Endothelial cell of umbilical vein (primary cell): ENCODE measurements at places on chromosomes 1 and 21. TPM values are rescaled to one million over a fixed set of nuclear protein-coding genes. Genes with fewer than 3 reads are reported as not detected.

KRTAP19-3 gene
- total RNA-seq, result not detected in 2 replicates

CNIH3 gene
- 1.0 and 2.5 TPM in 2 replicates for total RNA-seq

C1orf94 gene
- not detected in 2 replicates for total RNA-seq

SRSF10 gene
- 124 and 125 TPM in 2 replicates for total RNA-seq

ZNF678 gene
- total RNA-seq, result 7.5 and 7.7 TPM in 2 replicates

LYPD8 gene
- not detected in 2 replicates for total RNA-seq

MATN1 gene
- total RNA-seq, result 0.29 TPM in 1 of 2 replicates, not detected in the other

CELA3A gene
- not detected in 2 replicates for total RNA-seq

UBE2U gene
- not detected in 2 replicates for total RNA-seq

TGFB2 gene
- total RNA-seq, result 31.5 and 43.5 TPM in 2 replicates

TTLL7 gene
- 4.9 and 11.7 TPM in 2 replicates for total RNA-seq

CD160 gene
- not detected in 2 replicates for total RNA-seq

AMY1A gene
- total RNA-seq, result not detected in 2 replicates

OR2T35 gene
- not detected in 2 replicates for total RNA-seq

XCL2 gene
- not detected in 2 replicates for total RNA-seq

ARHGAP30 gene
- not detected in 2 replicates for total RNA-seq

DNA sequence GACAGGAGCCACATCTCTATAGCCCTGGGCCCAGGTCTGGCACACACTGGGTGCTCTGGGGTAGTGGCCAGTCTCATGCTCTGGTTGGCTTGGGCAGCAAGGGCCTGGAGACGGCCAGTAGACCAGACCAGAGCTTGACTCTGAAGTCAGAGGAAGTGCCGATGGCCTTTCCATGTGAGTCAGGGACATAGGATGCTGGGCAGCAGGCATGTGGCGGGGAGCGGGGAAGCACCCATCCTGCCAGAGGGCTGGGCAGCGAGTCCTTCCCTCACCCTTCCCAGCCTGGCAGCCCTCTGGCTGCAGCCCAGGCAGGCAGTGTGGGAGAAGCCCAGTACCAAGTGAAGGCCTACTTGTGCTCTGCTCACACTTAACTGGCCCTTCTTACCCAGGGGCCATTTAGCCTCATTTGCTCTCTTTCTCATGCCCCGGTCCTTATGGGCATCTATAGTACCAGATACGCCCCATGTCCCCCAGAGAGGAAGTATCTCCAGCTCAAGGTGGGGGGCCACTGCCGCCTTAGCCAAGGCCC is 3.3 kb downstream of the GPR153 start:
- no peaks in the 10 kb centered on the region for H3K36me3 ChIP-seq
- H3K27ac ChIP-seq, result no peak overlapping the region
- no peaks in the 10 kb centered on the region for H3K27me3 ChIP-seq
- no peak overlapping the region for H3K4me3 ChIP-seq
- H3K4me1 ChIP-seq, result no peaks in the 10 kb centered on the region
- no peak for DNase-seq

DNA sequence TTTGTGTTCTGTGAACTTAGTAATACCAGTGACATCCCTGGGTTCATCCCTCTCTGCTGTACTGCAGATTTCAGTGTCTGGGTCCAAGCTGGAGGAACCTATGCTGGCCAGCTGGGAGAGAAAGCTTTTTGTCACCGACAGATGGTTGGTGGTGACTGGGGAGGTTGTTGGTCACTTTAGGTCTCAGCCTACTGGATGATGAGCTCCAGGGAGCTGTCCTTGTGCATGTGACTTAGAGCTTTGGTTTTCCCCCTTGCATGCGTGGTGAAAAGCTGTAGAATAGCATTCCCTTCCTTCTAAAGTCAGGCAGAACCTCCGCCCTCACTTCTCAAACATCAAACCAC is 22.9 kb upstream of the IKBKE start:
- H3K27ac ChIP-seq, result no peak overlapping the region
- no peaks in the 10 kb centered on the region for H3K27me3 ChIP-seq
- no peak overlapping the region for H3K4me3 ChIP-seq

DNA sequence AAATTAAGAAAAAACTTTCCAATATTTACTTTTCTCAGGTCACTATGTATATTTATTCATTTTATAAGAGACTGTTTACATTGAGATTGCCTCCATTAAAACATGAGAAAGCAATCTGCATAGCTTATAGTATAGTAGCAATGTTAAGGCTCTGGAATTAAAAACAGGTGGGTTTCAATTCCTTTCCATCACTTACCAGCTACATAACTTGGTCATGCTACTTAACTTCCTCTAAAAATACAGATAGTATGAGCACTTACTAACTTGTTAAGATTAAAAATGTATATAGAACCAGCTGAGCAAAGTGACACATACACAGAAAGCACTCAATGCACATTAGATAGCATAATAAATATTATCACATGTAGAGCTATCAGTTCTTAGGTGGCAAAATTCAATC is 76.6 kb downstream of the LYST start:
- no peak overlapping the region for H3K4me3 ChIP-seq
- H3K36me3 ChIP-seq, result no peaks in the 10 kb centered on the region
- no peaks in the 10 kb centered on the region for H3K4me1 ChIP-seq
- DNase-seq, result no peak
- no peaks in the 10 kb centered on the region for H3K27me3 ChIP-seq

GRCh38 chr1:101071470-101071891 is 45.9 kb upstream of the DPH5 start:
- no peaks in the 10 kb centered on the region for H3K36me3 ChIP-seq
- peaks cover 2% of the 10 kb centered on the region for H3K4me1 ChIP-seq
- no peak overlapping the region for H3K4me3 ChIP-seq
- no peaks in the 10 kb centered on the region for H3K27me3 ChIP-seq
- H3K27ac ChIP-seq, result no peak overlapping the region

DNA sequence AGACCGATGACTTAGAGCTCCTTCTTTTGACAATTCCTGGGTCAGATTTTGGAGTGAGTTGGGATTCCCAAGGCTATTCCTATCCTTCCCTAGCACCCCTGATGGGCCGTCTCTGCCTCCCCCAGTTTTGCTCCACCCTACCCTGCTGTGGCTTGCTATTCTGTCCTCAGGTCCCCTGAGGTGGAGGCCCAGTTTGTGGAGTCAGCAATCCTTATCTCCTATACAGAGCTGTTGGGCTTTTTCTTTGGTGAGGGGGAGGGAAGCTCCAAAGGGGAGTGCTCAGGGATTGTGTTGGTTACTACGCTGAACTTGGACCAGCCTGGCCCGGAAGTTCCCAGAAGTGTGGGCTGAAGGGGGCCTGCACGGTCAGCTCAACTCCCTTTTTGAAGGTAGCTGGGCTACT is 7.6 kb downstream of the SESN2 start:
- H3K27me3 ChIP-seq, result no peaks in the 10 kb centered on the region
- no peaks in the 10 kb centered on the region for H3K4me1 ChIP-seq
- no peak for DNase-seq
- H3K36me3 ChIP-seq, result peaks cover under 1% of the 10 kb centered on the region
- no peak overlapping the region for H3K4me3 ChIP-seq

DNA sequence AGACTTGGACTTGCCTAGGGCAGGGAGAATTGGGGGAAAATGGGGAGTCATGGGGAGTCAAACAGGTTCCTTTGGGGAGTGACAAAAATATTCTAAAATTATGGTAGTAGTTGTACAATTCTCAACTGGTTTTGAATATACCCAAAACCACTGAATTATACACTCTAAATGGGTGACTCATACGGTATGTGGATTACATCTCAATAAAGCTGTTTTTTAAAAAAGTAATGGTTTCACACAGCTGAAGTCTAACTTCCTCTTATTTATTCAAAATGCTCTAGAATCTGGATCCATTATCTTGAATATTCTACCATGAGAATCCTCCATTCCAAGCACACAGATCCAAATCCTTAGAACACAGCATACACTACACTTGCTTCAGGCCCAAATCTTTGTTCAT is 11.1 kb downstream of the EIF4G3 start:
- H3K27me3 ChIP-seq, result no peaks in the 10 kb centered on the region
- no peak overlapping the region for H3K27ac ChIP-seq
- H3K4me3 ChIP-seq, result no peak overlapping the region
- no peaks in the 10 kb centered on the region for H3K4me1 ChIP-seq

GRCh38 chr1:221149111-221149510 is 269.9 kb downstream of the HLX start:
- no peak overlapping the region for H3K27ac ChIP-seq
- H3K4me3 ChIP-seq, result no peak overlapping the region
- no peaks in the 10 kb centered on the region for H3K27me3 ChIP-seq
- no peaks in the 10 kb centered on the region for H3K36me3 ChIP-seq

GRCh38 chr21:36691555-36692041 is 7.3 kb upstream of the SIM2 start:
- H3K36me3 ChIP-seq, result no peaks in the 10 kb centered on the region
- peaks cover 90% of the 10 kb centered on the region for H3K27me3 ChIP-seq
- DNase-seq, result no peak

- no peak overlapping the region for H3K4me3 ChIP-seq
- no peaks in the 10 kb centered on the region for H3K4me1 ChIP-seq
- no peak overlapping the region for H3K27ac ChIP-seq
Observed at GRCh38 chr1:170986901-170987300, 51.6 kb downstream of the MROH9 start.

DNA sequence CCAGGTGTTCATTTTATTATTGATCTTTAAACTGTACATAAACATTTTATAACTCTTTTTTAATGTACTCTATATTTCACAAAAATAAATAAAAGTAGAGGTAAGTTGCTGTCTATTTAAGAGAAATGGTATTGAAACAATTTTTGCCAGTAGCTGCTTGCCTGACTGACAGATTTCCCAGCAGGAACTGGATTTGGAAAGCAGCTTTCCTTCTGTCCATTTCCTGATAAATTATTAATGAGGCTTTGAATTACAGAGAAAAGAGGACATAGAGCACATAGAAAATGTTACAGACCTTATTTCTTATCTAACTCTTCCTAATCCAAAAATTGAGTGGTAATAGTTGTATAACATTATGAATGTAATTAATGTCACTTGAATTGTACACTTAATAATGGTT is 79.7 kb upstream of the BCL10 start:
- no peak for DNase-seq
- no peak overlapping the region for H3K4me3 ChIP-seq
- H3K27me3 ChIP-seq, result no peaks in the 10 kb centered on the region
- H3K4me1 ChIP-seq, result peaks cover 19% of the 10 kb centered on the region
- H3K27ac ChIP-seq, result no peak overlapping the region

DNA sequence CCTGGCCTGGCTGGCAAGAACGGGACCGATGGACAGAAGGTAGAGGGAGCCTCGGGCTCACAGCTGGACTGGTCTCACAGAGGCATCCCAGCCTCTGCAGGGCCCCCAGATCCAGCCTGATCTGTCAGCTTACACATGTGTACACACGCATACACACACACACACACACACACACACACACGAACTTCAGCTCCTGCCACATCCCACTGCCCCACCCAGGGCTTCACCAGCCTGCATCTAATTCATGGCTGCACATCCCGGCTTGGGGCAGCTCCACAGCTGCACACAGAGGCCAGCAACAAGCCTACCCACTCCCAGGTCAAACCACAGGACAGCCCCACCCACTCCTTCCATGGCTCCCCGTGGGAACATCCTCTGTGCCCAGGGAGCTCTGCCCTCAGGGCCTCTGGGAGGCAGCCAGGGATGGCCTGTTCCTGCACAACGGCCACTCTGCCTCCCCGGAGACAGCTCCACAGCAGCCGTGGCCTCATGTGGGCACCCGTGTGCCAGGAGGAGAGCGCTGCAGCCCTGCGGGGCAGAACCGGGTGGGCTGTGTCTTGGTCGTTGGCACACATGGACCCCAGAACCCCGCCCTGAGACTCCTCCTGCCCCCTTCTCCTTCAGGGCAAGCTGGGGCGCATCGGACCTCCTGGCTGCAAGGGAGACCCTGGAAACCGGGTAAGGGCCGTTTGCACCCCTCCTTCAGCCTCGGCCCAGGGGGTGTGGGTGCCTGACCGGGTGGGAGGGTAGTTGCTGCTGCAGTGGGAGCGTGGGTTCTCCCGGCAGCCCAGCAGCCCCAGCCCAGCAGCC is 19.1 kb downstream of the COL6A2 start:
- no peaks in the 10 kb centered on the region for H3K27me3 ChIP-seq
- H3K27ac ChIP-seq, result no peak overlapping the region
- H3K36me3 ChIP-seq, result no peaks in the 10 kb centered on the region
- no peak for DNase-seq
- H3K4me3 ChIP-seq, result no peak overlapping the region

DNA sequence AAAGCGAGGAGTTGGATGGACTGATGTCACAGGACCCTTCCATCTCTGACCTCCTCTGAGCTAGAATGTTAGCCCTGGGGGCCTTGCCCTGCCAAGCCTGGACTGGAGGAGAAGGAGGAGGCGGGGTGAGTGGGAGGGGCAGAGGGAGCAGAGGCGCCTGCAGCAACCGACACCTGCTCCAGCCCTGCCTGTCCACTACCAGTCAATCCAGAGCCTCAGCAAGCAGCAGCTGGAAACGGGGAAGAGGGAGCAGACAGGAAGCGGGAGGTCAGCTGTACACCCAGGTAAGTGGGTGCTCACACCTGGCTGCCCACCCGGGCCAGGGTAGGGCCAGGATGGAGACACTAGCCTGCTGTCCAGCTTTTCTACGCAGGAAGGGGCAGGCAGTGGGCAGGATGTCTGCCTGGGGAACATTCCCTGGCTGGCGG is at the start of gene IGFN1:
IGFN1 (plus strand) TSS at position 201 of the 428 bp plus-strand sequence. CDS start 2,470 bp downstream, outside the sequence.
- no peaks in the 10 kb centered on the region for H3K4me1 ChIP-seq
- H3K36me3 ChIP-seq, result no peaks in the 10 kb centered on the region

GRCh38 chr1:66873111-66873510 is 51.5 kb downstream of the DNAI4 start:
- H3K4me1 ChIP-seq, result no peaks in the 10 kb centered on the region
- no peaks in the 10 kb centered on the region for H3K36me3 ChIP-seq
- H3K27me3 ChIP-seq, result no peaks in the 10 kb centered on the region

DNA sequence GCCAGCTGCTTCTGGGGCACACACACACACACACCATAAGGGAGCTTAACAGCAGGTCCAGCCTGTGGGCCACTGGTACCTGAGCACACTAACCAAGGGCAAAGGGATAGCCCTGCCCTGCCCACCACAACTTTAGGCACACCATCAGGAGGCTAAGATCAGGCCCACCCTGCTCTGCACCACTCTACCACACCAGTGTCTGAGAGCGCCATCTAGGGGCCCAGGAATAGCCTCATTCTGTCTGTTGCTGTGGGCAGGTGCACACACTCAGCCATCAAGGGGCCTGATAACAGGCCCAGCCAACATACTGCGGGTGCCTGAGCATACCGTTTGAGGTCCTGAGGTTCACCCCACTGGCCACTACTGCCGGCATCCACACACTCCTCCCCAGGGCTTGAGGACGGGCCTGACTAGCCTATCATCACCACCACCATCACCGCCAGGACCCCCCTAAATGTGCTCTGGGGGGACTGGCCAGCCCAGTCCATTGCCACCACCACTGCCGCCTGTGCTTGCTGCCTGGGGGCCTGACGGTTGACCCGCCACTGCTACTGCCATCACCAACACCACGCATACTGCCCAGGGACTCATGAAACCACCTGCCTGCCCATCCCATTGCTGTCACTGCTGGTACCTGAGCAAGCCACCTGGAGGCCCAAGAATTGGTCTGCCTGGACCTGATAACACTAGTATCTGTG is 31.3 kb downstream of the NSL1 start:
- peaks cover 6% of the 10 kb centered on the region for H3K36me3 ChIP-seq
- H3K27ac ChIP-seq, result no peak overlapping the region

GRCh38 chr21:36038701-36039497 is 21.4 kb downstream of the SETD4 start:
- H3K36me3 ChIP-seq, result peaks cover 3% of the 10 kb centered on the region
- DNase-seq, result no peak
- H3K4me3 ChIP-seq, result no peak overlapping the region
- no peaks in the 10 kb centered on the region for H3K27me3 ChIP-seq

- no peaks in the 10 kb centered on the region for H3K27me3 ChIP-seq
- no peaks in the 10 kb centered on the region for H3K4me1 ChIP-seq
- H3K36me3 ChIP-seq, result no peaks in the 10 kb centered on the region
- no peak for DNase-seq
Observed at GRCh38 chr1:229002451-229002960, 267.2 kb downstream of the RHOU start.

GRCh38 chr1:3066826-3067225 is 2.2 kb upstream of the PRDM16 start:
- no peak overlapping the region for H3K4me3 ChIP-seq
- H3K27me3 ChIP-seq, result peaks cover 56% of the 10 kb centered on the region
- no peak for DNase-seq
- H3K36me3 ChIP-seq, result no peaks in the 10 kb centered on the region
- no peaks in the 10 kb centered on the region for H3K4me1 ChIP-seq
